Stimulated activated CD8-positive, alpha-beta memory T cell treated with anti-CD3 and anti-CD28 coated beads, Interleukin-2, amount 100 ng/mL, for 1 hour (primary cell): ENCODE measurements at places on chromosomes 6 and 20.
A peak's percentile ranks its signal among the peaks of the same experiment; 100 is the strongest.

DNA sequence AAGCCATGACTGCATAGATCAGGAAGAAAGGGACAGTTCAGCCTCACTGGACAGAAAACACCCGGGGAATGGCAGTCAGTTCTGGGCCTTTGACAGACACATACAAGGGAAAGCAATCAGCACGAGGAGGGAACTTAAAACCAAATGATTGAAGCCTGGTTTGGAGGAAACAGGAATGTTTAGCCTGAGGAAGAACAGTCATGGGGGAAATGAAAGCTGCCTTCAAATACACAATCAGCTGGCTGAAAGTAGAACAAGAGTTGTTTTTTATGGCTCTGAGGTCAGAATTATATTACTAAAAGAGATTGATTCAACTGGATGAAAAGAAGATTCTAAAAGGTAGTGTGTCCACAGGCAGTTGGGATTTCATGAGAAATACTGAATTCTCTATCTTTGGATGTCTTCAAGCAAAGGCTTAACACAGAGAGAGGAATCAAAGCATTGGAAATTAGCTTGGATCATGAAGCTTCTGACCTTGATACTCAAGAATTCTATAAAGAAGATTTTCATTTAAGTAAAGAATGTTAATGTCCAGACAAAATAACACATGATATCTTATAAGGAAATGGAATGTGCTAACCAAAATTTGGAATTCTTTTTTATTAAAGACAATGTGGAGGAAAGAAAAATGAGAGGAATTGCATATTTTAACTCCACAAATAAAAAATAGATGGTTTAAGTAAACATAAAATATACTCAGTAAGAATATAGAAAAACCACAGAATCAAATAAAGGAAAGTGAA is 216.6 kb downstream of the IBTK start:
- no peak for DNase-seq

GRCh38 chr6:32974016-32974333 is 5.6 kb downstream of the BRD2 start:
- no peak for DNase-seq

GRCh38 chr6:29935273-29935955 is 6.9 kb upstream of the HLA-A start:
- DNase-seq, result no peak

DNA sequence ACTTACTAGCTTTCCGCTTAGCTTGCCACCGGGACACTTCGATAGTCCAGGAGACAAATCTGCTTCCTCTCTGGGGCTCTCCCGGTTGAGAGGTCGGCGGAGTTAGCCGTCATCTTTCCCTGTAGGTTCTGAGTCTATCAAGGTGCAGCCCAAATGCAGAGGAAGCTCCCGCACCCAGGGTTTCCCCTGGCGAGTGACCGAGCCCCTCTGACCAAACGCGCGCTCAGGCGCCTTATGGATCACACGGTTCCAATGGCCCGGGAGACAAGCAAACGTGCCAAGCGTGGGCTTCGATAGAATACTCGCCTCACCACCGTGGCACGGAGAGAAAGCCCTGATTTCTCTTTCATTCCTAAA is 15.8 kb upstream of the FOXC1 start:
- DNase-seq, result no peak

GRCh38 chr20:25480797-25481196 is 73.3 kb downstream of the GINS1 start:
- DNase-seq, result no peak

DNA sequence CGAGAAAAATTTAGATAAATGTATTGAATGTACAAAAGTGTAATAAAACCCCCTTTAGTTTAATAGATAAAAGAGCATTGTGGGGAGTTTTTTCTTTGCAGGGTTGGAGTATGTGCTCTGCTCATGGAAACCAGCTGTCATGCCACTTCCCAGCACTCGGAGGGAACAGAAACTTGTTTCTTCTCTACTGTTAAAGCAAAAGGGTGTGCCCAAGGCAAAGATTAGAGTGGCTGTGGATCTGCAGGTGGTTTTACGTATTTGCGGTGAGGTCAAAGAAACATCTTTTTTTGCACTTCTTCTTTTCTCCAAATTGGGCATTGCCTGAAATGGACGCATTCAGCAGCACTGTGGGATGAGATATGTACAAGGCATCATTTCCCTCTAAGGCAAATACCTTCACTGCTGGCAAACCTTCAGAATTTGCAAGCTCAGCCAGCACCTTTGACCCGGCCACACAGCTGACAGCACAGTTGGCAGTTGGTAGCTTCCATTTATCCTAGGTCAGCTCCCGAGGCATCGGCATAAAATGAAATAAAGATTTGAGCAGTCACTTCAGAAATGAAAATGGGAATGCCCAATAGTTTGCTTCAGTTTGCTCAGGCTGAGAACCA is 178.4 kb upstream of the EYA4 start:
- DNase-seq, result no peak

DNA sequence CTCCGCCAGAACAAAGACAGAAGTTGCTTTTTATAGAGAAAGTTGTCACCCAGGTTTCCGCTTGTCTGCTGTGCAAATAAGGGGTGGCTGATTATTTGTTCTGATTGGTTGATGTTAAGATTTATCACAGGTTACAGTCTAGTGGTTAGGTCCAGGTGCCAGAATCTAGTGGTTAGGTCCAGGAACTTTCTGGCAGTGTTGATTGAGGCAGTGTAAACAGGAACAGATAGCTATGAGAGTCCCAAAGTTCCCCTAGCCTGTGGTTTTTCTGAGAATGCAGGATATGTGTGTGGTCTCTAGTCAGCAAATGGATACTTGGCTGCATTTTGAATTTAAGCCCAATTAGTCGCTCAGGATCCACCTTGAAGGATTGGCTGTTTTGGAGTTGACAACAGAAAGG is 148.0 kb downstream of the TMEM200A start:
- DNase-seq, result peak; percentile 9

- DNase-seq, result no peak
Observed at GRCh38 chr6:107956586-107957307, 1.3 kb downstream of the SEC63 start.

DNA sequence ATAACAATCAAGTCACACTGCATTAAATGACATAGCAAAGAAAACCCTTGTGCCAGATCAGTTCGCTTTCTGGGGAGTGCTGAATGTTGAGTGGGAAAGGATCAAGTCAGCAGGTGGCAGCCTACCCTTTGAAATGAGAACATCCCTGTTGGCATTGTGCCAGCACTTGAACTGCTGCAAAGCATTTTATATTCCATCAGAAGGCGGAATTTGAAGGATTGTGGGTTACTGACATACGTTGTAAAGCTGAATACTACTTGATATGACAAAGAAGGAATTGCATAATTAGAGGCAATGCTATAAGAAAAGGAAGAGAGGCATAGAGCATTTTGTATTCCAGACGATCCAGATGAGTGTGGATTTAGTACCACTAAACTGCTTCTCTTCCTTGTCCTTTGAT is 26.5 kb downstream of the BCKDHB start:
- DNase-seq, result peak; percentile 1

DNA sequence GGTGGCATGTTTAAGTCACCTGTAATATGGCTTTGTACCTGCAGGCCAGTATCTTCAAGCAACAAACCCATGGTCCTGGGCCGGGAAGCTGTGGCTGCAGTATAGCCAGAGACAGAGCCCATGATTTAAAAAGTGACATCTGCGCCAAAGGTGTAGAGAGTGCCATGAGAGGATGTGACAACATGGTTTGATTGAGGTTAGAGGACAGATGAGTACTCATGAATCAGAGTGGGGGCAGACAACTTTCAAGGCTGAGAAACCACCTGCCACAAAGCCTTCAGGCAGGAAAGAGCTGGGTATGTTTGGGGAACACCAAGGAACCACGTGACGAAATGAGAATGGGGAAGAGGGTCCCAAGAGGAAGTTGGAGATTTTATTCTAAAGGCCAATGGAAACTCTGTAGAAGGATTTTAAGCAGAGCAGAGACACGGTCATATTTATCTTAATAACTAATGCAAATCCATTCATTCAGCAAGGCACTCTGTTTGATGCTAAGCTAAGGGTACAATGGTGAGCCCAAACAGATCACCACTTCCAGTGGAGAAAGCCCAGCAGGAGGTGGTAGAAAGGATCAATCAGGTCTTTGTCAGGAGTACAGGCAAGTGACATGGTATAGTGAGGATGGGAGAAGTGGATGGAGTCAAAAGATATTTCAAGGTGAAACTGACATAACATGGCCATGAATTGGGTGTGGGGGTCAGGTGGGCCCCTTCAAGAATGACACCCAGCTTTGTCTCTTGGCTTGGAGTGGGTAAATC is 3.4 kb upstream of the MICAL1 start:
- no peak for DNase-seq

GRCh38 chr6:47235964-47236760 is 73.5 kb downstream of the TNFRSF21 start:
- DNase-seq, result no peak

GRCh38 chr20:37447688-37448087 is 73.4 kb upstream of the NNAT start:
- no peak for DNase-seq

- no peak for DNase-seq
Observed at GRCh38 chr20:19777315-19777714, 19.3 kb downstream of the RIN2 start.

- no peak for DNase-seq
Observed at GRCh38 chr6:85419046-85419759, 30.7 kb upstream of the NT5E start.

- DNase-seq, result no peak
Observed at GRCh38 chr20:61879694-61880093, 186.0 kb downstream of the TAF4 start.

- DNase-seq, result no peak
Observed at GRCh38 chr20:50309764-50310672, 119.4 kb downstream of the CEBPB start.

GRCh38 chr6:134372603-134373281 is 54.8 kb upstream of the SGK1 start:
- no peak for DNase-seq

DNA sequence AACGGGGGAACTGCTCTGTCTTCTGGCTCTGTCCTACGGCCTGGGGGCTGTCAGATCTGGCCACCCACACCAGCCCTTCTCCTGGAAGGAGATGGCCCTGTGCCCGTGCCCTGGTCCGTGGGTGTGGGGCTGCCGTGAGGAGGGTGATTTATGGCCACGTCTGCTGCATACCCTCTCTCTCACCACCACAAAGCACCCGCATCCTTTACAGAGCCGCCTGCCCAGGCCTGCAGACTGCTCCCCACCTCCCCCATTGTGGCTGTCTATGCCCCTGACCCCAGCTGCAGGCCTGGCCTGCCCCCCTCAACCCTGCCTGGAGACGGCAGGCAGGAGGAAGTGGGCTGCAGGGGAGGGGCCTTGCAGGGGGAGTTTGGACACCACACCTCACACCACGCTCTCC is 72.7 kb upstream of the GATA5 start:
- DNase-seq, result no peak

DNA sequence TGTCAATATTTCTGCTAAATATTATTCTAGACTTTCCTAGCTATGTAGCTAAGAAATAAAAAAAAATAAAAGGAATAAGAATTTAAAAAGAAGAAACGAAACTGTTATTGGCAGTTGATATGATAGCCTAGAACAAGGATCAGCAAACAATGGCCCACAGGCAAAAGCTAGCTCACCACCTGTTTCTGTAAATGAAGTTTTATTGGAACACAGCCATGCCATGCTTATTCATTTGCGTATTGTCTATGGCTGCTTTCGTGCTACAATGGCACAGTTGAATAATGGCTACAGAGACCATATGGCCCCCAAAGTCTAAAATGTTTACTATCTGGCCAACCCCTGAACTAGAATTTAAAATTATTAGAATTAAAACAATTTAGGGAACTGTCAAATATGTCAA is 952.6 kb upstream of the MAP3K7 start:
- DNase-seq, result no peak

DNA sequence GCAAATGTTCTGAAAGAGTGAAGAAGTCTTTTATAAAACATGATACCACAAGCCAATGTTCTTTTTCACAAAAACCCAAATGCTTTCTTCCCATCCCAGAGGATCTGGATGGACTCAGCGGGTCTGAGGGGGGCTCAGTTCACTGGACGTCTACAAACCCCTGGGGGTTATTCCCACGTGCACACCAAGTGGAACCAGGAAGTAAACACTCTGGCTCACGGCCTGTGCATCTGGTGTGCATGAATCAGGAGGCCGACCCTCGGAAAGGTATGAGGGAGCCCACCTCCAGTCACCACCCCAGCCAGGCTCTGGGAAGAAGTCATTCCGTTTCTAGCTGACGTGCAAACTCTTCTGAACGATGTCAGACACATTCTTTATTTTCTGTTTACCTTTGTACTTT is 252.2 kb downstream of the DLL1 start:
- DNase-seq, result no peak

DNA sequence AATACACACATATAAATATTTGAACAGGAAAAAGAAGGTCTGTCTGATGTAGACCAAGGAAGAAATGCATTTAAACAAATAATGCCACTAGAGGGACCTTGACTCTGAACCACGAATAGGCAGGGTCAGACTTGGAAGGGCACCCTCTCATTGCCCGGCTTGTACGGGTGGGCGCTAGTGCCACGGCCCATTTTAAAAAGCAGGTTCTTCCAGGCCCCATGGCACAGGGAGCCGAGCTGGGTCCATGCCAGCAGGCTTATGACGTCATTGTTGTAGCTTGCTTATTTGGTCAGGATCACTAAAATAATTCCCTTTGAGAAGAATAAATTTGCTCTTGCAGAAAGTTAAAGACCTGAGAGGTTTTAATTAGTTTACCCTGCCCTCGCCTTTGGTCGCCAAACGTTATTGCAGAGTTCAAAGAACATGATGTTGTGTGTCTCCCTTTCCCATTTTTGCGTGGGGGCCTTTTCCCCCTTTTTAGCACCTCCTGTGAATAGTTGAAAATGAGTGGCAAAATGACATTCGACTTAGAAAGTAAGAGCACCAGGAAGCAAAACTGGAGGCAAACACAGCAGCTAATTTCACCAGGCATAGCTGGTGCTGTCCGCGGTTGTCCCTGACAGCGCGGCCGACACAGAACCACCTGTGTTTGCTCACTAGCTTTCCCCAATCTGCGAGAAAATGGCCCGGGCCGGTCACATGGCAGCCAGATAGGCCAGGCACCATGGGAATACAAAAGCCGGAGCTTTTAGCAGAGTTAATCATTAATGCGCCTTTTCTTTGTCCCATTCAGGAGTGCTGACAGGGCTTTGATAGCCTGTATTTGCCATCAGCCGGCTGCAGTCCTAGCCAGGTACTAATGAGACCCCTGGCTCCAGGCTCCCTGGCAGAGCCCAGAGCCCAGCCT is 93.8 kb downstream of the FOXA2 start:
- no peak for DNase-seq

DNA sequence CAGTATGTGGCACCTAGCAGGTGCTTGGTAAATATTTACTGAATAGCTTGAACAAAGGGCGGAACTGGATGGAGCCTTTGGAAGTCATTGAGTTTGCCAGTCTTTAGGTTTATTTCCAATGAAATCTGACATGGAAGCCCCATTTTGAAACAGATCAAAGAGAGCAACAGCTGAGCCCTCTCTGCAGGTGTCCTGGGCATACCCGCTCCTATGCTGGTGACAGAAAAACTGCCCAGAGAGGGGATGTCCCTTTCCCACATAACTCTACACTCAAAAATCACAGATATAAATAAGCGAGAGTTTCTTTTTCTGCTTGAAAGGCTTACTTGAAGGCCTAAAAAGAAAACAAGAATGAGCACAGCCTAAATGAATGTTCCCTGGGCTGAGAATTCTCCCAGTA is 53.0 kb upstream of the RALY start:
- DNase-seq, result no peak
